ENCODE measurements at places on chromosomes 2 and 18.

DNA sequence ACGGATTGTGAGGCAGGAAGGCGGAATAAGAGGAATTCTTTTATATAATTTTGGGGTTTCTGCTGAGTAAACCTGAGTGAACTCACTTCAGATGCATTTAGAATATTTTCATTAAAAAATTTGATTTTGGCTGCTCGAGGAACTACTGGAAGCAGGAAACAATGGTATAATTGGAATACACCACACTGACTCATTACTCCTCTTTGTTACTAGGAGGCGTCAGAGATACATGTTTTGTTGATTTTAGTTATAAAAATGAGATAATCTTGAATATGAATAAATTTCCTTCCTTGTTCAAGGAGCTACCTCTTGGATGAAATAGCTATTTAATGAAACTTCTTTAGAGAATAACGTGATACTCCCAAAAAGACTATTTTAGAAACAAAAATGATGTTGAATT is 97.4 kb downstream of the ANKRD36 start:
- no peak for DNase-seq

DNA sequence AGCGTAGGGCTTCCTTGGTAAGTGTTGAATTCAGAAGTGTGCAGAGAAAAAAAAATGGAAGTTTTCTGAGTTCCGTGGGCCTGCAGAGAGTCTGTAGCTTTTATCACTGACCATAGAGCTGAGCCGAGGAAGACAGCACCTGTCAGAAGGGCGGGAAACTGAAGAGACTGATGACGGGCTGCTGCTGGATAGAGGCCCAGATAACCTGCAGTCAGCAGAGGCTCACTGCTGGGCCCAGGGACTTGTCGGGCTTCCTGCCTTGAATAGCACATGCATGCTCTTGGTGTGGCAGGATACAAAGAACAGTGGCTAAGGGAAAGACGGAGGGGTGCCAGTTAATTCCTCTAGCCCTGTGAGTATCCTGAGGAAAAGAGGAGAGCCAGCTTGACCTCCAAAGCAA is 166.4 kb downstream of the MGAT5 start:
- no peak for DNase-seq

- DNase-seq: no peak
These were observed 30.1 kb upstream of the RAB27B start for GRCh38 chr18:54798186-54798585.

GRCh38 chr18:2027016-2027415 is 544.3 kb downstream of the METTL4 start:
- DNase-seq: no peak

DNA sequence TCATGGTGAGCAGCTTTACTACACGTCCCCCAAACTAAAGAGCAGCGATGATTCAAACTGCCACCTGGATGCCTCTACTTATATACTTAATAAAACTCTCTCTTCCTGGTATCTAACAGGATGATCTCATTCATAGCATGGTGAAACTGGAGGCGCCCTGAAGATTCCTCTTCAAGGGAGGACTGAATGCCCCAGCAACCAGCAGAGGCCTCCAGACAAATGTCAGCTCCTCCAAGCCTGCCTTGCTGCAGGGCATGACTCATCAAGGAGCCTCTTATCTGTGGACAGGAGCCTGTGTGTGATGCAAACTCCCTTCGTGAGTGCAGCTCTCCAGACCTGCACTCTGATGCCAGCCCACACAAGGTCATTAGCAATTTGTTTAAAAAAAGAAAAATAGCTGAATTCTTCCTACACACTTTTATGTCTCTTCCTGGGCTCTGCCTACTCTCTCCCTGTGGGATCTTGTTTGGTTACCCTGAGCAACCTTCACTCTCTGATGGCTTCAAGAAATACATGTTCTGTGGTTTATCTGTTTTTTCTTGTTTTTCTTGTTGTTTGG is 30.2 kb downstream of the LONRF2 start:
- peak; percentile 86 for DNase-seq

- DNase-seq: no peak
These were observed 20.8 kb upstream of the TMX3 start for GRCh38 chr18:68735483-68736343.

DNA sequence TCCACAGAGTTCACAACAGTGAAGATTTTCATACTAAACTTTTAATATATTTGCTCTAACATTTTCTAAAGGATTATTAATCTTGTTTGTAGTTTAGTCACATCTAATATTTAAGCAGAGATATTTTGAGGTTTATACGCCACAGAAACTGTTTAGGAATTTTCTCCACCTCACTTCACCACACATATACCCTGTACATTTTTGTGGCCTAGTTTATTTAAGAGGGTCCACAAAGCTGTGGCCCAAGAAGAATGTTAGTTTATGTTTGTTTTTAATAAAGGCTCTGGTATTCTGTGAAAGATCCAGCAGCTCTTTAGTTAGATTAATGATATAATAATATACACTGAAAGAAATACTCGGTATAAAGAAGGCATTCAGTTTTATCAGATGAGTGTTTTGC is 132.7 kb upstream of the TTC27 start:
- no peak for DNase-seq

DNA sequence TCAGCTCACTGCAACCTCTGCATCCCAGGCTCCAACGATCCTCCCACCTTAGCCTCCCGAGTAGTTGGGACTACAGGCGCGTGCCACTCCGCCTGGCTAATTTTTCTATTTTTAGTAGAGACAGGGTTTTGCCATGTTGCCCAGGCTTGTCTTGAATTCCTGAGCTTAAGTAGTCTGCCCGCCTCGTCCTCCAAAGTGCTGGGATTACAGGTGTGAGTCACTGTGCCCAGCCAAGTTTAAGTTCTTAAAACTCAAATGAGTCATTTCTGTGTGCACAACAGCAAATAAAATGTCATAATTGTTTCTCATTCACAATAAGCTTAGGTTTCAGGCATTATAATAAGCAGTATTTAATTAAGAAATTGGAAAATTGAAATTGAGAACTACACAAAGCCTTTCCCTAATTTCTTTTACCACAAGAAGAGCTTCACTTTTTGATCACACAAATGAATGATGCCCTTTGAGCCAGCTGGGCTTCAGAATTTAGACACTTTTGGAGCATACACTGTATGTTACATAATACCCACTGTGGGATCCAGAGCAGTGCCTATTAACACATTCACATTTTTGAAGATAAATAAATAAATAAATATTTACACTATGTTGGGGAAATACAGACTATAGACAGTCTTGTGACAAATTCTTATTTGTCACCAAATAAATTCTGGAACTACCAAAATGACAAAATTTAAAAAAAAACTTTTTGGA is 8.6 kb upstream of the ME2 start:
- DNase-seq: no peak
